ENCODE measurements at places on chromosomes 4 and X. TPM values are rescaled to one million over a fixed set of nuclear protein-coding genes. Genes with fewer than 3 reads are reported as not detected.

- H3K4me1 ChIP-seq, result no peaks in the 10 kb centered on the region
- H3K36me3 ChIP-seq, result no peaks in the 10 kb centered on the region
- no peak overlapping the region for H3K4me3 ChIP-seq
- DNase-seq, result no peak
Observed at GRCh38 chr4:32689518-32689917, 1969.3 kb downstream of the PCDH7 start.

GRCh38 chr4:146368209-146368608, 153.5 kb downstream of the SLC10A7 start:
- H3K4me1 ChIP-seq, result no peaks in the 10 kb centered on the region
- no peak overlapping the region for H3K4me3 ChIP-seq
- H3K27me3 ChIP-seq, result no peaks in the 10 kb centered on the region
- no peak overlapping the region for H3K27ac ChIP-seq

DNA sequence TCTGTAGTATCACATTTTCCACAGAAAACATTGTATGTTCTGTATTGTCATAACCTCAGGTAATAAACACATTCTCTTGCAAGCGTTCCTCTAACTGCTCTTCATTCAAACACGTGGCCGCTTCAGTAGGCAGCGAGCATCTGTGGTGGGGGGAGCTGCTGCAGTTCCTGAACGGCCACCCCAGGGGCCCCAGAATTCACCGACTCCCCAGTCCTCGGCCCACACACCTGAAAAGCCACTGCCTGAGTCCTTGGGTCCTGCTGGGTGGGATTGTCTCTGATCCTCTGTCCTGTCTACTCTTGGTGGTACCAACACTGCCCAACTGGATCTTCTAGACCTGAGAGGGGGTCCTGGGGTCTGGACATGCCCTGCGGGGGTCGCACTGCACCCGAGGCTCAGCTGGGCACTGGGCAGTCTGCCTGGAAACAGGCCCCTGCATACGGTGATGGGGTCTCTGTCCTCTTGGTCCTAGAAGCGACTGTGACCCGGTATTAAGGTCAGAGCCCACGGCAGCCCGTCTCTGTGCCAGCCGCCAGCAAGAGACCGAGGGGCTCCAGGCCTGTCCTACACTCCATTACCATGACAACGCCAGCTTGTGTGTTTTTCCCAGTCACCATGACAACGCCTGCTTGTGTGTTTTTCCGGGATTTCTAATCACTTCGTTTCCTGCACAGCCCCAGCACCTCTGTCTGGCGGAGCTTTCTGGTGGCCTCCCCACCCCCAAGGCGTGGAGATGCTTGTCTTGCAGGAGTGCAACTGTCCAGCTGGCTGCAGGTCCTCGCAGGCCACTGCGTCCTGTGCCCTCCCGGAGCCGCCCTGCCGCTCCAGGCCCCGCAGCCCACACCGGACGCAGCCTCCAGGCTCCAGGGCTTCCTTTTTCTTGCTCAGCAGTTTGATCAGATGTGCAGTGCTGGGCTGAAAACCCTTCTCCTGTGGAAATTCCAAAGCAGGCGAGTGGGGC, 16.0 kb downstream of the CTBP1 start:
- H3K36me3 ChIP-seq, result peaks cover under 1% of the 10 kb centered on the region
- no peak overlapping the region for H3K27ac ChIP-seq
- H3K4me1 ChIP-seq, result peaks cover 26% of the 10 kb centered on the region
- DNase-seq, result no peak

GRCh38 chr4:135777361-135777760, 1575.8 kb upstream of the PABPC4L start:
- no peaks in the 10 kb centered on the region for H3K27me3 ChIP-seq
- no peaks in the 10 kb centered on the region for H3K4me1 ChIP-seq
- no peak for DNase-seq
- no peak overlapping the region for H3K4me3 ChIP-seq
- no peaks in the 10 kb centered on the region for H3K36me3 ChIP-seq

DNA sequence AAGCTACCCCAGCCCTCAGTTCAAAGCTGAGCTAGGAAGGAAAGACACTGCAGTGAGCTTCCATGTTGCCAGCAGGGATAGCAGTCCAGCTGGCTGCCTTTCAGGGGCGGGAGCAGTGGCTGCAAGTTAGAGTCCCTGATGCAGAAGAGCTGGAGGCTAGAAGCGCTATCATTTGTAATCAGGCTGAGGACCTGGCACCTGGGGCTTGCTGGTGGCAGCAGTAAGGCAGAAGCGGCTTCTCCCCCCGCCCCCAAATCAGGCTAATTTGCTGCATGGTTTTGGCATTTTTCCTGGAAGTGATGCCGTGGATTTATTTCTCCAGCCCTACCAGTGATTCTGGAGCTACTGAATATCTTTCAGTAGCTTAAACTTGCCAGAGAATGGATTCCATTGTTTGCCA, 203.3 kb downstream of the CLCN4 start:
- H3K27ac ChIP-seq, result no peak overlapping the region
- DNase-seq, result no peak
- no peaks in the 10 kb centered on the region for H3K36me3 ChIP-seq

GRCh38 chr4:84924434-84924833, 42.1 kb downstream of the WDFY3 start:
- no peaks in the 10 kb centered on the region for H3K4me1 ChIP-seq
- H3K36me3 ChIP-seq, result no peaks in the 10 kb centered on the region
- no peak overlapping the region for H3K27ac ChIP-seq
- DNase-seq, result no peak
- H3K4me3 ChIP-seq, result no peak overlapping the region
- no peaks in the 10 kb centered on the region for H3K27me3 ChIP-seq

- no peak for DNase-seq
- H3K27me3 ChIP-seq, result no peaks in the 10 kb centered on the region
- H3K4me1 ChIP-seq, result no peaks in the 10 kb centered on the region
- H3K27ac ChIP-seq, result no peak overlapping the region
- H3K36me3 ChIP-seq, result no peaks in the 10 kb centered on the region
Observed at GRCh38 chr4:109233570-109233969, 68.9 kb downstream of the COL25A1 start.

DNA sequence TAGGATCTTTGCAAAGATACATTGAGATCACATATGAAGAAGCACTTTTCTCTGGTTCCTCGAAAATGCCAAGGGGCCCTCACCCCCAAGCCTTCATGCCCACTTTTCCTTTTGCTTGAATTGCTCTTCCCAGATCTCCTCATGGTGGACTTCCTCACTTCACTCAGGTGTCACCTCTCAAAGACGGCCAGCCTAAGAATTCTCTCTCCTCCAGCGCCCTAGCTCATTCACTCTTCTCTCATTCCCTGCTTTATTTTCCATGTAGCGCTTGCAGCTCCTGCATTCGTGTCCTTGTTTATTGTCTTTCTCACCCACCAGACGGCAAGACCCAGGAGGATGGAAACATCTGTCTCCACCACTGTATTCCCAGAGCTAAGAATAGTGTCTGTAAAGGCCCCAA, 32.9 kb downstream of the CCKAR start:
- no peak overlapping the region for H3K27ac ChIP-seq
- no peaks in the 10 kb centered on the region for H3K36me3 ChIP-seq
- peaks cover 2% of the 10 kb centered on the region for H3K27me3 ChIP-seq
- H3K4me1 ChIP-seq, result peaks cover 3% of the 10 kb centered on the region
- DNase-seq, result no peak

DNA sequence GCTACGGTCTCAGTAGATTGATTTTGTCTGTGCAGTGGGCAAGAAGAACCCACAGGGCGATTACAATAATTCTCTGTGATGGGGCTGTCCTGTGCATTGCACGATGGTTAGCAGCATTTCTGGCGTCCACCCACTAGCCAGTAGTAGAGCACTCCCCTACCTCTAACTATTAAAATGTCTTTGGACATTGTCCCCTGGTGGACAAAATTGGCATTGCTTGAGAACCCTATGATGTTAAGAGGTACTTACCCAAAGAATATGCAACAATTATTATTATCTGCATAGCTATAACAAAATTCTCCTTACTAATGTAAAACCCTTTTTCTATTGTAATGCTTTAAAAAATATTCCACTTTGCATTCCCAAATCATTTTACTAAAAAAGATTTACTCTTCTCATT, 109.5 kb upstream of the VCX3A start:
- no peak for DNase-seq
- no peak overlapping the region for H3K27ac ChIP-seq
- H3K36me3 ChIP-seq, result peaks cover 6% of the 10 kb centered on the region
- H3K4me1 ChIP-seq, result no peaks in the 10 kb centered on the region
- H3K27me3 ChIP-seq, result no peaks in the 10 kb centered on the region

DNA sequence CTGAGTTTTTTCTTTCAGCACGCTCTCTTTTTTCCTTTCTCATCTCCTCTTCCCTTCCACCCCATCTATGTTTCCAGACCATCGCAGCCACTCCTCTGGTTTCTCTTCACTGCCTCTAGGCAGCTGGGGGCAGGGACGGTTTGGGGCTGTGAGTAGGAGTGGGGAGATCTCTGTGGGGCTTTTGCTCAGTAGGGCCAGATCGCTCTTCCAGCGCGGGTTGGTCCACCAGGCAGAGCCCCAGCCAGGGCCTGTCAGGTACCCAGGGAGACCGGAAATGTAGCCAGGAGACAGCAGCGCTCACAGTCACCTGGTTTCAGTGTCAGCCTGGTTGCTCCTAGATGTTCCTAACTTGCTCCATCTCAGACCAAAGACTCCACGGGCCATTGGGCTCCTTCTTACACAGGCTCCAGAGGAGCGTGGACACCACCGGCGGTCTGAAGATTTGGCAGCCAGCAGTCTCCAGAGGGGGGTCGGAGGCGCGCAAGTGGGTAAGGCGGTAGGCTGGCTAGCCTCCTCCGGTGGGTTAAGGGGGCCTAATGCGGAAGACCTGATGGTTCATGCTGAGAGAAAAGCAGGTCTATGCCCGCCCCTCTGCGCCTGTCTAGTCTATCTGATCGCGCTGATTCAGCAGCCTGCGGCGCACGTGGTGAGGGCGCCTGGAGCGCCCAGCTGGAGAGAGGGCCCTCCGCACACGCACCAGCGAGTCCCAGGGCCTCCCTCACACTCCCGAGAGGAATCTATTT, 1.8 kb downstream of the FGF5 start:
- DNase-seq, result no peak
- H3K4me3 ChIP-seq, result peak overlapping the region; percentile 70
- H3K4me1 ChIP-seq, result peaks cover 43% of the 10 kb centered on the region
- H3K36me3 ChIP-seq, result no peaks in the 10 kb centered on the region
- peaks cover 76% of the 10 kb centered on the region for H3K27me3 ChIP-seq
- H3K27ac ChIP-seq, result no peak overlapping the region

- no peaks in the 10 kb centered on the region for H3K36me3 ChIP-seq
- no peak overlapping the region for H3K4me3 ChIP-seq
- no peak for DNase-seq
- H3K27ac ChIP-seq, result no peak overlapping the region
- peaks cover 6% of the 10 kb centered on the region for H3K27me3 ChIP-seq
Observed at GRCh38 chr4:183029365-183029764, 69.7 kb upstream of the WWC2 start.

GRCh38 chrX:20452487-20452886, 185.8 kb upstream of the RPS6KA3 start:
- no peaks in the 10 kb centered on the region for H3K36me3 ChIP-seq
- H3K4me3 ChIP-seq, result no peak overlapping the region
- H3K27me3 ChIP-seq, result no peaks in the 10 kb centered on the region
- H3K27ac ChIP-seq, result no peak overlapping the region

GRCh38 chr4:144709793-144710525, 64.0 kb downstream of the HHIP start:
- H3K4me3 ChIP-seq, result no peak overlapping the region
- H3K4me1 ChIP-seq, result no peaks in the 10 kb centered on the region
- H3K27me3 ChIP-seq, result no peaks in the 10 kb centered on the region
- DNase-seq, result no peak

DNA sequence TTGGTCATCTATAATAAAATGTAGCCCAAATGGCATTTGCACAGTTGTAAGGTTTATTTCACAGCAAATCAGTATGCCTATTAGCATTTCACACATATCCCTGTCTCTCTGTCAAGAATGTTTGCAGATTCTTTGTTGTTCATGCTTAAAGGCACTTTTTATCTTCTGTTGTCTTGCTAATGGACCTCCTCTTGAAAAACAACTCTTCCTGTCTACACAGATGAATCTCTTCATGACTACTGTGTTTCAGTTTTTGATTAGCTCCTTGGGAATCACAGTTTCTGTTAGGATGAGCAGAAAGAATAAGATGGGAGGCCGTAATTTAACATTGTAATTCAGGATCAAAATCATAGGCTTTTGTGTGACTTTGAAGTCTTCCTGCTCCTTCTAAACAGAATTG, 35.5 kb upstream of the SLC4A4 start:
- no peaks in the 10 kb centered on the region for H3K4me1 ChIP-seq
- peaks cover 3% of the 10 kb centered on the region for H3K27me3 ChIP-seq
- H3K36me3 ChIP-seq, result no peaks in the 10 kb centered on the region
- no peak for DNase-seq
- no peak overlapping the region for H3K4me3 ChIP-seq
- no peak overlapping the region for H3K27ac ChIP-seq

- H3K27ac ChIP-seq, result no peak overlapping the region
- no peak overlapping the region for H3K4me3 ChIP-seq
- no peak for DNase-seq
- H3K4me1 ChIP-seq, result no peaks in the 10 kb centered on the region
- peaks cover 8% of the 10 kb centered on the region for H3K27me3 ChIP-seq
Observed at GRCh38 chr4:42248972-42249371, 96.5 kb upstream of the BEND4 start.

GRCh38 chr4:102343964-102344519, 1.2 kb downstream of the SLC39A8 start:
- DNase-seq, result no peak
- no peaks in the 10 kb centered on the region for H3K36me3 ChIP-seq
- H3K4me1 ChIP-seq, result peaks cover 21% of the 10 kb centered on the region

- H3K27me3 ChIP-seq, result no peaks in the 10 kb centered on the region
- H3K4me3 ChIP-seq, result no peak overlapping the region
- H3K36me3 ChIP-seq, result peaks cover 5% of the 10 kb centered on the region
Observed at GRCh38 chr4:78591404-78591803, 39.8 kb downstream of the ANXA3 start.

GRCh38 chrX:13716455-13716854, 18.0 kb downstream of the TRAPPC2 start:
- H3K27ac ChIP-seq, result no peak overlapping the region
- DNase-seq, result no peak
- peaks cover 29% of the 10 kb centered on the region for H3K36me3 ChIP-seq
- peaks cover 5% of the 10 kb centered on the region for H3K4me1 ChIP-seq
- H3K27me3 ChIP-seq, result no peaks in the 10 kb centered on the region
- no peak overlapping the region for H3K4me3 ChIP-seq

DNA sequence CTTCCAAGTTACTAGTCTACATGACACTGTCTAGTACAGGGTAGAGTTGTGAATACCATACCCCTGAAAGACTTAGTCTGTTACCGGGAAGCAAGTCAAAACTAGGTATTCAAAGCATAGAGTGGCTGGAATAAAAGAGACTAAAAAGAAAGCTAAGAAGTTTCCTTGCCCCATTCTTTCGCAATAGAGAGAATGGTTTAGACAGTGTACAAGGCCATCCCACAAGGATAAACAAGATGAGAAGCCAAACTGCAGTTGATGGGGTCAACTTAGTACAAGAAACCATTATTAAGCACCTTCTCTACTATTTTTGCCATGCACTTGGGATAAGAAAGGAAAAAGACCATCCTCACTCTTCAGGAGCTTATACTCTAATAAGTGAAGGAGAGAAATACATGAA, 30.3 kb downstream of the AMMECR1 start:
- no peaks in the 10 kb centered on the region for H3K27me3 ChIP-seq
- H3K36me3 ChIP-seq, result peaks cover 4% of the 10 kb centered on the region
- no peak overlapping the region for H3K4me3 ChIP-seq
- peaks cover 11% of the 10 kb centered on the region for H3K4me1 ChIP-seq
- DNase-seq, result no peak

- H3K27me3 ChIP-seq, result no peaks in the 10 kb centered on the region
- no peak overlapping the region for H3K27ac ChIP-seq
- H3K36me3 ChIP-seq, result no peaks in the 10 kb centered on the region
- DNase-seq, result no peak
Observed at GRCh38 chrX:10039821-10040793, 72.9 kb downstream of the CLDN34 start.

Gene GYPA
- polyA plus RNA-seq, result not detected

Gene PARM1
- 9.3 TPM for polyA plus RNA-seq

Gene TCEANC
- polyA plus RNA-seq, result 14.1 TPM

Gene ENPP6
- polyA plus RNA-seq, result not detected

Gene CLCN5
- 0.98 TPM for polyA plus RNA-seq

Gene LAGE3
- 40.7 TPM for polyA plus RNA-seq

Gene CPLX1
- polyA plus RNA-seq, result not detected

Gene SPON2
- 3.3 TPM for polyA plus RNA-seq

Data from naive B cell (primary cell).